ENCODE measurements at places on chromosomes 11 and 22.

DNA sequence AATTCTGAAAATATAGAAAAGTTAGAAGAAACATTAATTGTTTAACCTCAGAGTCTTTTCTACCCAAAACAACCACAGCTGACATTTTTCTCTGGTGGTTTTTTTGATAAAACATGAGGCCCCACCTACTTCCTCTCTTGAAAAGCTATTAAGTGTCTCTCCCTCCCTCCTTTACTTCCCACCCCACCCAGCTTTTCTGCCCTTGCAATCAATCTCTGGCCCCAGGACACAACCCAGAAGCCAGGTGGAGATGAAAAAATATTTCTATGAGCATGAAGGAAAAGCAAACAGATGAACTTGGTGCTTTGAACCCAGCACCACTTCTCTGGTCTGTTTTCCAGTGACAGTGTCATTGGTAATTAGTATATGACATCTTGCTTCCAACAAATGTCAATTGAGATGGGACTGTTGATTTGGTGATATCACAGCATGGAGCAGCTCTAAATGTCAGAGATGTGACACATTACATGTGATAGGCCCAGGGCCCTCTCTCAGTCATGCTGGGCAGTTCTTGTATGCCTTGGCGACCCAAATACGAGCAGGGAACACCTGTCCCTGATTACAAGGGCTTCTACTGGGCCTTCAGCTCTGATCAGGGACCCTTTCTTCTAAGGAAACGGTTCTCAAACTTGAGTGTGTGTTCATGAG lies 23.9 kb upstream of the TMPRSS13 start:
- DNase-seq = peak; percentile 72

DNA sequence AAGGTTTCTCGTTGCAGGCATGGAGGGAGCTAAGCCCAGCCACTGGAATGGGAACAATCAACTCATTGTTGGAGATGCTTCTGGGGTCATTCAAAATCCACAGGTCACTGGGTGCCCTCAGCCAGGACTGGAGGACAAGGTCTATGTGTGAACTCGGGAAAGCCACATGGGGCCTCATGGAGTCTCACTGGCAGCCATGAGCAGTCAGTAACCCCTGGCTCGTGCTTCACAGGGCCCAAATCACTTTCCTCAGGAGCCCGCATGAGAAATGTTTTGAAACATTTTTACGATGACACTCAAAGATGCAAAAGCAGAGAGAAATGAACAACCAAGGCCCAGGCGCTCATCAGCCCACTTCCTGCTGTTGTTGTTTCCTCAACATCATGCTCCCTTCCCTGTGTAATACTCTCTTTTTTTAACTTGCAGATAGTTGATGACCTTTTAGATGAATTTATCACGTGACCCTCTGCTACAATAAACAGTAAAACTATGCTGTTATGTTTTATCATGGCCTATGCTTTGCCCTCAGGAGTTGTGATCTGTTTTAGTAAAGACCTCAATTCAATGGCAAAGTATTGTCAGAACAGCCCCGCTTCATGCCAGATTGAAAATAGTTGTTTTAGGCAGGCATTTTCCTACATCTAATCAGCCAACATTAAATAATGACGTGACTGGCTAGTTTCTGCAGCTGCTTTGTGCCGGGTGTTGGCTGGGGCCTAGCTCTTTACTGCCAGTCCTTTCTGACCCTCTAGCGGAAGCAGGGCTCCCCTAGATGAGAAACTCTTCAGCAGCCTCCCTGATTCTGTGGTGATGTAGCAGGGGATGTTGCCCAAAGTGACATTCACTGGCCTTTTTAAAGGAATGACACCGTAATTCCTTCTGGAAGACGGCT lies 39.7 kb downstream of the ADAMTS15 start:
- no peak for DNase-seq

GRCh38 chr11:32259641-32260081 lies 168.8 kb downstream of the RCN1 start:
- no peak for DNase-seq

- DNase-seq = no peak
Measured at GRCh38 chr11:13552784-13553183, 57.0 kb upstream of the PTH start.

- DNase-seq = no peak
Measured at GRCh38 chr22:46355996-46356471, 20.5 kb downstream of the TRMU start.

DNA sequence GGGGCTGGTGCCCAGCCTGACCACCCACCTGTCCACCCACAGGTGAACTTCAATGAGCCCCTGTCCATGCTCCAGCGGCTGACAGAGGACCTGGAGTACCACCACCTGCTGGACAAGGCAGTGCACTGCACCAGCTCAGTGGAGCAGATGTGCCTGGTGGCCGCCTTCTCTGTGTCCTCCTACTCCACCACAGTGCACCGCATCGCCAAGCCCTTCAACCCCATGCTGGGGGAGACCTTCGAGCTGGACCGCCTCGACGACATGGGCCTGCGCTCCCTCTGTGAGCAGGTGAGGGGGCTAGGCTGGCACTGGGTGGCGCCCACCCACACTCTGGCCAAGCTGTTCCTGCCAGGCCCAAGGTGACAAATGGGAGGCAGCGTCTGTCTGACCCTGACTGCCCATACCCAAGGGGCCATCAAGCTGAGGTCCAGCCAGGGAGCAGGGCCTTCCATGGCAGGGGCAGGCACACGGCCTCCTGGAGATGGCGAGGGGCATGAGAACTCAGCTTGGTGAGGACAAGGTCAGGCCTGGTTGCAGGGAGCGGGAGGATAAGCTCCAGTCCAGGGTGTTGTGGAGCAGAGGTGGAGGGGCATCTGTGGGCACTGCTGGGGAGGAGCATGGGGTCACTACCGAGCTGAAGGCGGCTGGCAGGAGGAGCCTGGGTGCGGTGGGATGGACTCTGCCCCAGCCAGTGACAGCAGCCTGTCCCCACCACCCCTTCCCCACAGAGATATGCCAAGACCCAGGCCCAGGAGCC lies 77.7 kb downstream of the MORC2 start:
- peak; percentile 7 for DNase-seq
